ENCODE measurements at places on chromosomes 7 and 10. TPM values are rescaled to one million over a fixed set of nuclear protein-coding genes. Genes with fewer than 3 reads are reported as not detected.

GRCh38 chr7:152871005-152871677 is 111.6 kb downstream of the ACTR3B start:
- no peak for DNase-seq

The CNNM1 gene
- total RNA-seq, result not detected

- no peak for DNase-seq
These were observed 21.9 kb upstream of the ACSL5 start for GRCh38 chr10:112352044-112352443.

The ITGB8 gene
- 107 TPM for total RNA-seq

The SOSTDC1 gene
- 5.7 TPM for total RNA-seq

DNA sequence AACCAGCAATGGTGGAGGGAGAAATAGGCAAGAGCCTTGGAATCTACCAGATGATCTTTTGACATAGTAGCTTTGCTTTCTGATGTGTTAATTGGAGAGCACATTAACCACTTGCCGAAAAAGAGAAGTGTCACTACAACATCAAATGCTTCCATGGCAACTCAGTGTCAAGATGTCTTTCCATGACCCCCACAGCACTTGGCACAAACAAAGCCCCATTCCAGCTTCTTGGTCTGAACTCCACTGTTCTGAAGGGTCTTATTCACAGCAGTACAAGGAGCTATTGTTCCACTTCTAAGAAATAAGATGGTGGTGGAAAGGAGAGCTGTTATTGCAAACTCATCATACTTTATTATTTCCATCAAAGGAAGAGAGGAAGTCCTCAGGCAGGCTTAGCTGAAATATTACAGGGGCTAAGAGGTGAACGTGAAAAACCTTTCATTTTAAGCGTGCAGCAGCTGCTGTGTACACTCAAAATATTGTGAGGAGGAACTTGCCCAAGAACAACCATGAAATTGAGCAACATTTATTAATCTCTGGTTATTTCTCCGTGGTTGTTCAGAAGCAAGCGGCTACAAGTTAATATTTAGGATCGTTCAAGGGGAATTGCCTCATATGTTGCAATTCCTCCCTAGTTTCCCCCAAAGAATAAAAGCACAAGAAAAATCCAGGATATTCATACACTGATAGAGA is 354.8 kb upstream of the CELF2 start:
- DNase-seq, result no peak

The PGAM2 gene
- not detected for total RNA-seq

The CYP3A5 gene
- total RNA-seq, result not detected

DNA sequence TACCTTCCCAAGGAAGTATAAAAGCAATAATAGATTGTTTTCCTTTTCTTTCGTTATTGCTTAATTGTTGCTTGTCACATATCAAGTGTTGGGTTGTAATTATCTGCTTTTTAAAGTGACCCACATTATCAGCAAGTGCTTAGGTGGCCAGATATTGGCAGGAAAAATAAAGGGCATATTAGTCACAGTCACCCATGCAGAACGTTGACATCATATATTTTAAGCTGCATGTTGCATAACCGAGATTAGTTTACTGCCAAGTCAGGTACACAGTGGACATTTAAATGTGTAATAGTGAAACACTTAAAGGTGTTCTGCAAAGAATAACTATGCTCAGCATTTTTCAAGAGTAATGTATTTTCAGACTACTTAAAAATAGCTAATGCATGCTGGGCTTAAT is 11.4 kb downstream of the NEBL start:
- DNase-seq, result peak; percentile 44

The AP3M1 gene
- 33.4 TPM for total RNA-seq

GRCh38 chr7:114931656-114932011 is 9.7 kb downstream of the MDFIC start:
- no peak for DNase-seq

The LIPF gene
- not detected for total RNA-seq

DNA sequence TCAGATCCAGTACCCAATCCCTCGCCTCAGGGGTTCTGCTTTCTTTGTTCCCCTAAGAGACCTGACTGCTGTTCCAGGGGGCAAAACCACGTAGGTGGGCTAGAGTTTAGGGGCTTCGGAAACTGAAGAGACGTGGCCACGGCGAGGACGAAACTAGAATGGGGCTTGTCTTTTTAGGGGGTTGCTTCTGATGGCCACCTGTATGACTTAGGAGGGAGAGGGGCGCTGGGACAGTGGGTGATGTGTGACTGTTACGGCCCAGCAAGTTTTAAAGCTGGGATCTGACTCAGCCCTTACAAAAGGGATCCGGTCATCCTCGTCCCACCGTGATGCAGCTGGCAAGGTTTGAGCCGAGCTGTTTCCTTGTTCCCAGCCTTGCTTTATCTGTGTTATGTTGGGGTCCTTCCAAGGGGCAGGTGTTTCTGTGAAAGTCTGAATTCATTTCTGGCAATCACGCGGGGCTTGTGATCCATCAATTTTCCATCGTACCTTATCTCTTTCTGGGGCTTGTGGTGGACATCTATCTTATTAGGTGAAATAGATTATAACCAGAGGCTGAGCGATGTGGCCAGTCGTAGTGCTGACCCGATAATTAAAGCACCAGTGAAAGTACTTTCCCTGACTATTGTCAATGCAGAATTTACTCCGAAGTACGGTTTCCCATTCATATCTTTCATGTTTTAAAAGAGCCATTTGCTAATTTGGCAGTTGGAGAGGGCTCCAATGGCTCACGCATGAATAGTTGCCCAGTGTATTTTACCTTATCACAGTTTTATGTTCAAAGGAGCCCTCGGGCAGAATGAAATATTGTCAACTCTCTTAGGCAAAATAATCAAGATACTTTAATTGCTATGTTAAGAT is 830 bp downstream of the MET start:
- peak; percentile 29 for DNase-seq

GRCh38 chr7:109901926-109902325 is 1189.0 kb upstream of the LRRN3 start:
- no peak for DNase-seq

GRCh38 chr7:78779788-78780187 is 673.7 kb downstream of the MAGI2 start:
- DNase-seq, result no peak

DNA sequence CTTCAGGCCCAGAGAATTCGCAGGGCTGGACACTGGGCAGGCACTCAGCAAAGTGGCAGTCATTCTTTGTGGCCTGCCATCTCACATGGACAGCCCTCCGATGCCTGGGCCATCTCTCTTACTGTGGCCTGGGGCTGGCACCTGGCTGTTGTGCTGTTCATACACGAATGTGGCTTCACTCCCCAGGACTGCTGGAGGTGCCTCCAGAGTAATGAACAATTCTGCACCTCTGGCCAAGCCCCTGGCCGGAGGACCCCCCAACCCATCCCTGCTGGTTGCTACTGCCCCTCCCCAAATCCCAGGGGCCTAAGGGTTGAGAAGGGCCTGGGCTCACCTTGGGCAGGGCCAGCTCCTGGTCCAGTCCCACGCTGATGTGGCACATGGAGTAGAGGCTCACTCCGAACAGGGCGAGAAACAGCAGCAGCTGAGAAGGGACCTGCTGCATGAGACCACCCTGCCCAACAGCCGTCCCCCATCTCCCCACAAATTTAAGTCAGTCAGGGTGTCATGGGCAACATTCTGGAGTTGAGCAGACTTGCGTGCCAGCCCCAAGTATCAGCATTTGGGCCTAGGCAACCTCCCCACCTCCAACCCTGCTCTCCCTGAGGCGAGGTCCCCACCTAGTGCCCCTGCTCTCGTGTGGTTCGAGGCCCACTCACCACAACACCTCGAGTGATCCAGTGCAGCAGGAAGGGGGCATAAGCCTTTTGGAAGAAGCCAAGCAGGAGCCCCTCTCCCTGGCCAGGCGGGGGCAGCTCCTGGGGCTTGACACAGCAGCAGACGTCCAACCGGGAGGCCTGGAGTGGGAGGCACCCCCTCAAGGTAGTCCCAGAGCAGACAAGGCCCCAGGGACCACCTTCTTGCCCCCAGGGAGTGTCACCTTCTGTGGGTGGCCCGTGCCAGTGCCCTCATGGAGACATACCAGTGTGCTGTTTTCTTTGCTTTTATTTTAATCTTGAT is 9.4 kb downstream of the NPC1L1 start:
- DNase-seq, result no peak

The CPA1 gene
- total RNA-seq, result not detected

GRCh38 chr7:78018641-78019446 is 220.3 kb downstream of the PHTF2 start:
- DNase-seq, result peak; percentile 63

DNA sequence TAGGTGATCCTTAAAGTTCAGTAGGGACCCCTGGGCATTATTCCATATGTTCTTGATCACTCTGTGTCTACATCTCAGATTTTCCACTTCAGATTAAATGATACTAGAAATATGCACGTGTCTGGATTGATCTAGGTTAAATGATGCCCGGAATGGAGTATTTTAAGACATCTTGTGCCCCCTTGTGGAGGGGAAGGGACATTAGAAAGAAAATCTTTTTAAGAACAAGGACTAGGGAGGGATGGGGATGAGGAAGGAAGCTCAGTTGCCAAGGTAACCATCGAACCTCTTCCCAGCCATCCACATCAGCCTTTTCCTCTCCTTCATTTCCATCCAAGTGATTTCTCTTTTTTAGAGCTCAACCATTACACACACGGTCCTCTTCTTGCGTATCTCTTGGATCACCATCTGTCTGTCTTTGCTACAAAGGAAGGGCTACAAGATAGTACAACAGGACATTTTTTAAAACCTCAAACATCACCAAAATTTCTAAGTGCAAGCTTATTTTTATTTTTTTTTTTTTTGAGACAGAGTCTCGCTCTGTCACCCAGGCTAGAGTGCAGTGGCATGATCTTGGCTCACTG is 40.5 kb downstream of the PRSS2 start:
- peak; percentile 49 for DNase-seq

- DNase-seq, result no peak
These were observed 22.3 kb downstream of the ACADSB start for GRCh38 chr10:123031124-123031523.

The CDNF gene
- not detected for total RNA-seq

The MYPN gene
- 3.8 TPM for total RNA-seq

The CPXM2 gene
- total RNA-seq, result not detected

DNA sequence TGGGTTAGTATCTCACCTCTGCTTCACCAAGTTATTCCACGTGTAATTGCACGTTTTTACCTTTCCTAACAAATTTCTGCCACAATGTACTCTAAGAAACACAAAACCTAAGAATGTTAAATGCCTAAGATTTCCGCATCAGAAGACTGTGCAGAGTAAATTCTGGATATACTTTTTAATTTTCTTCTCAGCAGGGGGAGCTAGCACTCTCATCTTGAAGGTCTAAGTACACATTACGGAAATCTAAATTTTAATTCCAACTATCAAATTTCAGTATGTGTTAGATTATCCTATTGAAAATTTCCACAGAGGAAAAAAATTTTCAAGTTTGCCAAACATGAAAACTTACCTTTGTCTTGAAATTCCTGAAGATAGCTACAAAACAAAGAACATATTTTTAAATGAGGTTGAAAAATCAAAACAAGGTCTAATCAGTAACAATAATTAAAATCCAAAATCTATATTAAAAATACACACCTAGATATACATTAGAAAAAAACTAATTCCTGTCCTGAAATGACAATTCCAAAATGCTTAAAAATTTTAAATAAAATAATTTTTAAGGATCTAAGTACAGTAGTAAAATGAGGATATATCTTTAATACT is 10.5 kb downstream of the SKAP2 start:
- peak; percentile 73 for DNase-seq

The NEBL gene
- 0.08 TPM for total RNA-seq

The BRAF gene
- 6.0 TPM for total RNA-seq

- DNase-seq, result no peak
These were observed 248.8 kb downstream of the ANKRD7 start for GRCh38 chr7:118473271-118473670.

GRCh38 chr10:95193944-95194343 is at the start of gene ACSM6:
Gene ACSM6, plus strand, starts transcription at chr10:95194238. Its CDS starts 248 bp downstream, at chr10:95194486.
- DNase-seq, result no peak

The STAG3 gene
- total RNA-seq, result 0.35 TPM

The IDI2 gene
- total RNA-seq, result not detected

- no peak for DNase-seq
These were observed 223.6 kb upstream of the CELF2 start for GRCh38 chr10:10794046-10794445.

The CCL24 gene
- total RNA-seq, result not detected

- no peak for DNase-seq
These were observed 117.0 kb upstream of the ARID5B start for GRCh38 chr10:61784354-61785133.

DNA sequence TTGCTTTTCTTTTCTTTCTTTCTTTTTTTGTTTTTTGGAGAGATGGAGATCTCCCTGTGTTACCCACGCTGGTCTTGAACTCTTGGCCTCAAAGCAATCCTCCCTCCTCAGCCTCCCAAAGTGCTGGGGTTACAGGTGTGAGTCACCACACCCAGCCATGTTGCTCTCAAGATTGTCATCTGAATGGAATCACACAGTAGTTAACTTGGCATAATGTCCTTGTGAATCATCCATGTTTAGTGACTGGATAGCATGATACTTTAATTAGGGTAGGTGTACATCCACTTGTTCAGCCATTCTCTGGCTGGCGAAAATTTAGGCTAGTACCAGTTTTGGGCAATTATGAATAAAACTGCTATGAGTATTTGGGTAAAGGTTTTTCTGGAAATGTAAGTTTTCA is 15.4 kb upstream of the GRB10 start:
- no peak for DNase-seq

- DNase-seq, result peak; percentile 22
These were observed 111.5 kb downstream of the CCNY start for GRCh38 chr10:35447693-35448407.

DNA sequence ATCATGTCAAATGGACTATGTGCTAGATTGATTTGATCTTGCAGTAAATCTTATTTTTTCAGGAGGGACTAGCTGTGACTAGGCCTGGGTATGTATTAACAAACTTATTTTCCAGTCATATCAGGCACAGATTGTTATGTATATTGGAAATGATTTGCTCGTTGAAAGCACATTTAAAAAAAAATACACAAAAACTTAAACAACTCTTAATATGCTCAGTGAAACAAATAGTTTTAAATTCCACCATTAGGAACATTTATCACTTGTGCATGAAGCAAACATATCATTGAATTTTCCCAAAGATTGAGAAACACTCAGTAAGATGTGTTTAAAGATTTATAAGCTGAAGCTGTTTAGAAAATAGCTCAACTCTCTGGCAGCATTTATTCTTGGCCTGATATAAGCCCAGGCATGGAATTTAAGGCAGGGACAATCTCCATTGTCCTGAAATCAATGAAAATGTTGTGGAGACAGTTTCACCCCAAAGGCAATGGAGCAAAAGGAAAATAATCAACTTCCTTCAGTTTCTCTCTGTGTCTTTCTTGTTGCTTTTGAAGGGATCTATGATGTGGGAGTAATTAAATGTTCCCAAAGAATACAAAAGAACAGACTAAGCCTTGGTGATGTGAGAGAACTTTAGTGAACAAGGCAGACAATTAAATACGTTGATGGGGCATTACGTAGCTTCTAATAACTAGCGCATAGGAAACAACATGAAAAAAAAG is 250.3 kb downstream of the GPR37 start:
- DNase-seq, result no peak

DNA sequence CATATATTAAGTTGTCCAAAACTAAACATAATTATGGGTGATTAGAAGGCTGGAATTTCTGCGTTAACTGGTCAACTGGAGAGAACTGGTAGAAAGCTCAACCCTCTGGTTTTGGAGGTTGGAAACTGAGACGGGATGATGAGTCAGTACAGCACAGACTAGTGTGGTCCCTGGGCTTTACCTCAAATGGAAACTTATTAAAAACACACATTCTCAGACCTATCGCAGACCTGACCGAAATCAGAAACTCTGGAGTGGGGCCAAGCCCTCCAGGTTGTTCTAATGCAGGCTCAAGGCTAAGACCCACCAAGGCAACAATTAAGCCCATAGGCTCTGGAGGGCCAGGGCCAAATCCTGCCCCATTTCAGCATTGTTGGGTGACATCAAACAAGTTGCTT is 136.9 kb downstream of the KCNMA1 start:
- DNase-seq, result no peak

The CARD11 gene
- 0.04 TPM for total RNA-seq

Data from H4 (cell line).